ENCODE measurements at places on chromosomes 2 and 18. TPM values are rescaled to one million over a fixed set of nuclear protein-coding genes. Genes with fewer than 3 reads are reported as not detected.

PCARE gene
- total RNA-seq, result not detected

GRCh38 chr2:128505150-128505490 lies 186.5 kb upstream of the HS6ST1 start:
- DNase-seq, result no peak

IL36B gene
- not detected for total RNA-seq

GRCh38 chr2:62287899-62288880 lies 92.3 kb downstream of the B3GNT2 start:
- DNase-seq, result no peak

REEP1 gene
- total RNA-seq, result 5.9 TPM

TDRD15 gene
- not detected for total RNA-seq

GRCh38 chr18:76658627-76659026 lies 163.6 kb upstream of the ZNF516 start:
- no peak for DNase-seq

DNA sequence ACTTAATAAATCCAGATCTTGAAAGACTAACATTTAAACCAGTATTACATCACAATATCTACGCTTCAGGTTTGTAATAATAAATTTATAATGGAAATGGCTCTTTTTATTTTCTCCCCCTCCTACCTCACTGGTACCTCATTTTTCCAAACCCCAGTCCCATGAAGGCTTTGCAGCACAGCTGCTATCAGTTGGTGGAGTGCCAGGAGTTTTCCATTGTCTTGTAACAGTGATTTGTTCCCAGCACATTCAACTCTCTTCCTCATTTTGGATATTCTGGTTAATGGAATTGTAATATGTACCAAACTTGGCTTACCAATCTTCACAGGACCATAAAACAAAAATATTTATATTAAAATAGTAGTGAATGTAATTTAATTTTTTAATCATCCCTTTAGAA lies 91.2 kb downstream of the VRK2 start:
- DNase-seq, result no peak

GRCh38 chr2:178828486-178828881 lies 21.3 kb upstream of the TTN start:
- no peak for DNase-seq

DNA sequence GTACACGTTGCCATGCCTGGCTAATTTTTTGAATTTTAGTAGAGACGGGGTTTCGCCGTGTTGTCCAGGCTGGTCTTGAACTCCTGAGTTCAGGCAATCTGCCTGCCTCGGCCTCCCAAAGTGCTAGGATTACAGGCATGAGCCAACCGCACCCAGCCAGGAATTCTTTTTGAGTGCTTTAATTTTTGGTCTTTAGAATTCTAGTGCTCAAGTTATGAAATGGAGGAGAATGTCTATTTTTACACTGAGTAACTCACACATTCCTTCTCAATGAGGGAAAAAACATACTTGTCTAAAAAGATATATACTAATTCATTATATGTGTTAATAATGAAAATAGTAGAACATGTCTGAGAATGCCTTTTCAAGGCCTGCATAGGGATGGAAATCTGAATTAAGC lies 8.5 kb downstream of the ZNF396 start:
- no peak for DNase-seq

DNA sequence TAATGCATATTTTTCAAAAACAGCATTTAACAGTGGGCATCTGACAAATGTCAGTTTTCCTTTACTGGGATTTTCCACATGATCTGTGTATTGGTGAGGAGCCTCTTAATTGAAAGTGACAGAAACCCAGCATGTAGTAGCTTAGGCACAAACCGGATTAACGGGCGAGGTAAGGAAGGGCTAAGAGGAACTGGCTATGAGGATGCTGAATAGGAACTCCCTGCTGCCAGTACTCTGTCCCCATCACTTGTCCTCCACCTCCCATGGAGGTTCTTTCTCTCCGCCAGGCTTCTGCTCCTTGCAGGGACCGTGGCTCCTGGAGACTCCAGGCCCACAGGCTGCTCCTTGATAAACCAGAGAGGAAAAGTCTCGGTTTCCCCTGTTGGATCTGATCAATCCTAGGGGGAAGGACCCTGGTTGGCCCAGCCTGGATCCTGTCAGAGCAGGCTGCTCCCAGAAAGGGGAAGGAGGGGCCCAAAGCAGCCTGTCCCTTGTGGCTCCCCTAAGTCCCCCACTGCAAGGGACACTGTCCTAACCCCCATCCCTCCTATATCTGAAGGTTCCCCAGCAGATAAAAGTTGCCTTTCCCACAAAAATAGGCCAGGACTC lies 10.3 kb downstream of the TEX44 start:
- DNase-seq, result no peak

DNA sequence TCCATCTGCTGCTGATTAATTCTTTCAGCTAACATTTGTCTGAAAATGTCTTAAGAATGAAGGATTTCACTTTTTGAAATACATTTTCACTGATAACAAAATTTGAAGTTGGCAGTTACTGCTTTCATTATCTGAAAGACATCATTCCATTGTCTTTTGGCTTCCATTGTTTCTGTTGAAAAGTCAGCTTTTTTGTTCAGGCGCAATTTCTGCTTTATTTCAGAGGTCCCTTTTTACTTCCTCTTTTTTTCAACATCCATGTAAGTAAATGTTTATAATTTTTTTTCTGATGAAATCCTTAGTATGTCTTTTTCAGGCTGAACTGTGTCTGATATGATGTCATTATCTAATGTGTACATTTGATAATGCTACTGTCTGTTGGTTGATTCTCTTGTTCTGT lies 184.2 kb downstream of the RND3 start:
- DNase-seq, result peak; percentile 3

DNA sequence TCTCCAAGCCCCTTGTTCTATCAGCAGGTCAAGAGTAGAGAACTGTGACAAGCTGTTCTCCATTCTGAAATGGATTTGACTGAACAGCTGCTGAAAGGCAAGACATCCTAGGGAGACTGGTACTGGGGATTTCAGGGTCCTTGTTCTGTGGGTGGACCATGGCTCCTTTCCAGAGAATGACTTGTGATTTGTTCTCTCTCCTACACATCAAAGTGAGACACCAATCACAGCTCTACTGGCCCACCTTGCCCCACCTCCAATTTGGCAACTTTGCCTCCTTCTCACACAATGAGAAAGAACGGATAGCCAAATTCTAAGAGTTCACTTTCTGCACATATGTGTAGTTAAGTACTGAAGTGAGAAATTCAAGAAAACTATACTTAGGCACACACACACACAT lies 67.4 kb downstream of the BCL11A start:
- no peak for DNase-seq

SGPP2 gene
- total RNA-seq, result 1.6 TPM

DNA sequence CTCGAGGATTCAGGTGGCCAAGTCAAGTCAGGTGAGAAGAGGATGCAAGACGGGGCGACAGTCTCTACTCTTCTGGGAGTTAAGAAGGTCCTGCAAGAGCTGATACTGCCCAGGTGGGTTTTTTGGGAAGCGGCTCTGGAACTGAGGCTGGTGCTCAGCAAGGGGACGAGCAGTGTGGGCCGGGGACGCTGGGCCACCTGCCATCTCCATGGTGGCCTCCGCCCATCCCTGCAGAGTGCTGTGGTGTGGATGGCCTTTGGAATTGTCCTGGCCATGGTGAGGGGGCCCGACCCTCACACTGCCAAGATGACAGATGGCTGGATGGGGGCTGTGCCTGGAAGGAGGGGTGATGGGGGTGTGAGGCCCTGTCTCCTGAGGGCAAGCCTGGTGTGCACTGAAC lies 34.2 kb upstream of the LDLRAD4 start:
- DNase-seq, result no peak

SCG2 gene
- total RNA-seq, result 19.8 TPM

- no peak for DNase-seq
Measured at GRCh38 chr18:11494107-11494506, 115.3 kb upstream of the SLC35G4 start.

- no peak for DNase-seq
Measured at GRCh38 chr2:132929786-132930185, 259.8 kb upstream of the LYPD1 start.

NOSTRIN gene
- total RNA-seq, result 3.1 TPM

GRCh38 chr2:212968284-212969081 lies 182.9 kb downstream of the IKZF2 start:
- no peak for DNase-seq

- DNase-seq, result no peak
Measured at GRCh38 chr2:231001921-231002320, 6.0 kb downstream of the SPATA3 start.

GRCh38 chr2:174343343-174343622 lies 8.5 kb downstream of the SP9 start:
- DNase-seq, result no peak

Measured in HCT116 (cell line).